ENCODE measurements at places on chromosomes 1 and 21. TPM values are rescaled to one million over a fixed set of nuclear protein-coding genes. Genes with fewer than 3 reads are reported as not detected.

- no peak for DNase-seq
These were observed 83.9 kb downstream of the SMYD2 start for GRCh38 chr1:214364786-214365295.

GRCh38 chr1:165303386-165303785 is 53.1 kb downstream of the LMX1A start:
- DNase-seq: no peak

GRCh38 chr1:154352581-154353459 is 27.5 kb downstream of the ATP8B2 start:
- peak; percentile 78 for DNase-seq

- DNase-seq: no peak
These were observed 29.9 kb downstream of the DHRS3 start for GRCh38 chr1:12587981-12588640.

DNA sequence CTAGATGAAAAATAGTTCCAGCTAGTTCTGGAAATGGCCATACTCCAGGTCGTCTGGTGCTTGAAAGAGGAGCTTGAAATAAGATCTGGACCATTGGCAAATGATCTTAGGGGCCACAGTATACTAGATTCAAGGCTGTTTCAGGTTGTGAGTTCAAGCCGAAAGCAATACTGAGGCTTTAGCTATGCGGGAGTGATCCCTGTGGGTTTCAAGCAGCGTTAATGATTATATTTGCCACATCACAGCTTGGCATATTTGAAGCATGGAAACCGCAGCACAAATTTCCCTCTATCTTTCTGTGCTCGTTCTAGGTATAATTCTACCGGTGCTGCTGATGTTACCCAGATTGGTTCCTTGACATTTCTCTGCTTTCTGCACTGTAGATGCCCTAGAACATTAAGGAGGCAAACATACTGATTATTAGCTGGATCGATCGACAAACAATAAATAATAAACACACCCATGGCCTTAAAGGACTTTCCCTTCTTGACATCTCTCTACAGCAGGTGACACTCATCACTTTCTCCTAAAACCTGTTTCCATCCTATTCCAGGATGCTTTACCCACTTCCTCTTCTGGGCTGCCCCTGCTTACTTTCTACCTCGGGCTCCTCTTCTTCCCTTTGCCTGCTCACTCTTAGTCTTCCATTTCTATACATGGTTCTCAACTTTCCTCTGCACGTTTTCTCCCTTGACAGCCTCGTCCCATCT is 40.6 kb upstream of the LYST start:
- DNase-seq: no peak

- DNase-seq: no peak
These were observed 23.0 kb upstream of the POU2F1 start for GRCh38 chr1:167197692-167198091.

KRTAP12-2 gene
- not detected for total RNA-seq

TIAM1 gene
- total RNA-seq: 19.8 TPM

Measured in adrenal gland (tissue), 19 donors.